ENCODE measurements at places on chromosomes 7 and 10.

- no peak for DNase-seq
These were observed 30.5 kb downstream of the HHEX start for GRCh38 chr10:92719991-92720830.

GRCh38 chr7:45914911-45915310 lies 6.2 kb downstream of the IGFBP3 start:
- DNase-seq, result no peak

GRCh38 chr7:125599387-125599786 lies 669.8 kb upstream of the POT1 start:
- no peak for DNase-seq

GRCh38 chr10:96987141-96987841 lies 155.2 kb downstream of the LCOR start:
- no peak for DNase-seq

DNA sequence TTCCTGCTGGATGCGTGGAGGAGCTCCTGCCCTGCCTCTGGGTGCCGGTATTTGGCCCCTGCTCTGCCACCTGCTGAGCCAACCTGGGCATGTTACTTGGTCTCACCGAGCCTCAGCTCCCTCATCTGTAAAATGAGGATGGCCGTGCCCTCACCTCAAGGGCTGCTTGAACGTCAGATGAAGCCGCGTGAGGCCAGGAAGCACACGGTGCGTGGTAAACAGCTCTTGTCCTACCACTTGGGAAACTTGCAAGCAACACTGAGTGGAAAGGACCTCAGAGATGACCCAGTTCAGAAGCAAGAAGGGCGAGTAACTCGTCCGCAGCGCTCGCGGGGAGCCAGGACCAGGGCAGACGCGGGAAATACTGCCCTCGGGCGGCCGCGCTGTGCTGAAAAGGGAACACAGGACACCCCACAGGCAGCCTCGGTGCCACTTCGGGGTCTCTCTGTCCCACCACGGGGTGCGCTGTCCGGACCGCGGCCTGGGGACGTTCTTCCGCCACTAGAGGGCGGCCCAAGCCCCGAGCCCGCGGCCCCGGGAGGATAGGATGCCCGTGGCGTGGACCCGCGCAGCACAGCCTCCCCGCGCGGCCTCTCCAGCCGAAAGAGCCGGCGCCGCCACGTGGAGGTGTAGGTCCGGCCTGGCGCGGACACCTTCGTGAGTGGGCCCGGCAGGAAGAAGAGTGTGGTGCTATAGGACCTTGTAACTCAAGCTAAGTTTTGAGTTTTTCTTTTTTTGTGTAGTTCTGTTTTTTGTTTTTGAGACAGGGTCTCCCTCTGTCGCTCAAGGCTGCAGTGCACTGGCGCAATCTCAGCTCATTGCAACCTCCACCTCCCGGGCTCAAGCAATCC lies 94.1 kb downstream of the PRKAG2 start:
- peak; percentile 76 for DNase-seq

- no peak for DNase-seq
These were observed 1.4 kb downstream of the HTRA1 start for GRCh38 chr10:122462533-122463465.

GRCh38 chr7:127620406-127621233 lies 2.7 kb upstream of the PAX4 start:
- DNase-seq, result no peak
